ENCODE measurements at places on chromosomes 3 and 15. TPM values are rescaled to one million over a fixed set of nuclear protein-coding genes. Genes with fewer than 3 reads are reported as not detected.

The TXNRD3 gene
- polyA plus RNA-seq, result 5.3 TPM

DNA sequence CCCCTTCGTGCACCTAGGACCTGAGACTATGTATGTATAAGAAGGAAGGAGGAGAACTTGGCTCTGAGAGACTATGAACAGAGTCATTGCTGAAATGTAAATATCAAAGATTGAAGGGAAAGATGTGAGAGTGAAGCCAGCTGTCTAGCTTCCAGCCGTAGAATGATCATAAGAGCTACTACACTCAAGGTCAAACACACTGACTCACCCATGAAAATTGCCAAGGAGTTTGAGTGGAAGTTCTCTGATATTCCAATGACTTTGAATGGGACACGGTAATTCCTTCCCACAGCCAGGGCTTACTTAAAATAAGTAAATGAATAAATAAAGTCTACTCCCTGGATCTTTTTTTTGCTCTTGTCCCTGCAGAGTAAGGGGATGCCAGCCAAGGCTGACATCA, 398.9 kb upstream of the TPRG1 start:
- no peak for DNase-seq

DNA sequence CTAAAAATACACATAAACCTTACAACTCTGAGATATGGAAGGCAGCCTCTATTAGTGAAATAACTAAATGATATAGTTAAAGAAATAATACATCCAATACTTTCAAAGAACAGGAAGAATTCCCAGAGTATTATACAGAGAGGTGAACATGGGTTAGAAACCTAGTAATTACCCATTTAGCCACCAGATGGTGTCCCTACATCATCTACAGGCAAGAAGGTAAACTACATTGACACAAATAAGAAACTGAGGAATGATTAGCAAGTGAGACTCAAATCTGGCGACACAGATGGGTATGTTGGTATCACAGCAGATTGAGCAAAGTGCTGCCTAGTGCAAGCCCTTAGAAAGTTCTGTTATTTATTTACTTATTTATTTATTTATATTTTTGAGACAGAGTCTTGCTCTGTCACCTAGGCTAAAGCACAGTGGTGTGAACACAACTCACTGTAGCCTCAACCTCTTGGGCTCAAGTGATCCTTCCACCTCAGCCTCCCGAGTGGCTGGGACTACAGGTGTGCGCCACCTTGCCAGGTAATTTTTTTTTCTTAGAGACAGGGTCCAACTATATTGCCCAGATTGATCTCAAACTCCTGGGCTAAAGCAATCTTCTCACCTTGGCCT, 28.2 kb downstream of the NEK4 start:
- DNase-seq, result peak; percentile 53

GRCh38 chr3:18585004-18585968, 160.1 kb upstream of the SATB1 start:
- no peak for DNase-seq

DNA sequence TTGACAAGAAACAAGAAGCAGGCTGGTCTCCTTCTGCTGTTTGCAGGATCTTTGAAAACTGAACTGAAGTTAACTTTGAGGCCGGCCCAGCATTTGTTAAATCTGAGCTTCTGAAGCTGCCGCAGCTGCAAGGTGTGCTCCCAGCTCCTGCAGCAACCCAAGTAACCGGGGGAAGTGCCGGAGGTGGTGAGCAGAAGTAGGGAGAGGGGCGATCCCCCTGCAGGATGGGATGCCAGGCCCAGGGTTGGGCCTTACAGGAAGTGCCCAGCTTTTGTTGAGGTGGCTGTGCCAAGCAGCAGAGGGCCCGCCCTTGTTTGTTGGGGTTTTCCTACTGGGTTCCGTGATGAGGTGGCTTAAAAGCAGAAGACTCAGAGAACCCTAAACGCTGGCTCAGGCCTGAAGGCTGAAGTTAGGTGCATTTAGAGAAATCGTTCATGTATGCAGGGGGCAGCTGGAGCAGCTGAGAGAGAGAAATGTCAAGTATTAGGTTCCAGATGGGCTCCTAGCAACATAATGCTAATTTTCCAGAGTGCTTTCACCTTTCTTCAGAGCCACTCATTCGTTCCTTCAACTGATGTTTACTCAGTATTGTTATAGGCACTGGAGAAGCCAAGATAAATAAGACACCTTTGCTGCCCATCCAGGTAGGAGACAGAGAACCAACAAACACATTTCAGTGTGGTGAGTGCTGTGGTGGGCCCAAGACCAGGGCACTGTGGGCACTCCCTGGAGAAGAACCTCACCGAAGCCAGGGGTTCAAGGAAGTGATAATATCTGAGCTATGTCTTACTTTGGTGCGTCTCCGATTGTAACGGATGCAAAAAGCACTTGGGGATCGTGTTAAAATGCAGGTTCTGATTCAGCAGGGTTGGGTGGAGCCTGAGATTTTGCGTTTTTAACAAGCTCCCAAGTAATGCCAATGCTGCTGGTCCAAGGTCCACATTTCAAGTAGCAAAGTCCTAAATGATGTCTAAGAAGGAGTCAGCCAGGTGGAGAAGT, 42.2 kb upstream of the PLCL2 start:
- DNase-seq, result peak; percentile 42

Data from brain (organoid and tissue), 16 donors.